Natural killer cell treated with Interleukin-12 subunit alpha and Interleukin-12 subunit beta and Interleukin-15 and Interleukin-18, amount 100 ng/mL, for 72 hours (primary cell): ENCODE measurements at places on chromosomes 2 and 18. TPM values are rescaled to one million over a fixed set of nuclear protein-coding genes. Genes with fewer than 3 reads are reported as not detected.

CNNM4 gene
- total RNA-seq: 7.3 TPM

SLC16A14 gene
- not detected for total RNA-seq

DNA sequence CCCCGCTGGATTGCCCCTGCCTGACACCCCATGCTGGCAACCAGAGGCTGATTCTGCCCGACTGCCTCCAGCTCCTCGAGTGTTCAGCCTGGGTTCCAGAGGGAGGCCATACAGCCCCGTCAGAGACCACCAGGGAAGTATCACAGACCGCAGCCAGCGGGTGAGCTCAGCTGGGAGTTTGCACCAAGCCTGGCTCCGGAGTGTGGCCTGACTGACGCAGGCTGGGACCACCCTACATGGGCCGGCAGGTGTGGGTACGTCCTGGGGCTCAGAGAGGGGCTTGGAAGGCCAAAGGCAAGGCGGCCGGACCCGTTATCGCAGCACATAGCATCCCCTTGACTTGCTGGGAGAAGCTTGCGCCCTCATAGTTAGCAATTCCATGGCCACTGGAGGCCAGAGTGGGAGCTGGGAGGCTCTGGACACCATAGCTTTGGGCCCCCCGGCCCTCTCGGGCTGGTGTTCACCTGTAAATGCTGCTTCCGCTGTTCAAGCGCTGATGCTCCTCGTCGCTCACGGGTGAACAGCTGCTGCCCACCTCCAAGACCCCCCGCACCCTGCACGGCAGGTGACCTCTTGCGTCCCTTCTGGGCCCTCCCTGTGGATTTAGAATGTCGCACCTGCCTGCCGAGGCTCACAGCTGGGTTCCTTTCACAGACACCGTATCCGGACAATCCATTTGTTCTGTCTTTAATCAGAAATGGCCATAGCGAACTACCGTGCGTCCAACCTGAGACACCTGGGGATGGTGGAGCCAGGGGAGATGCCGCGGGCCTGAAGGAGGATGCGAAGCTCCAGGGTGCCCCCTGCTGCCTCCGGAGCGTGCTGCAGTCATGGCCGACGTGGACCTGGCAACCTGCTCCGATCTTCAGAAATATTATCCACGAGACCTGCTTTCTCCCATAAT is 31.2 kb upstream of the SLC66A3 start:
- H3K4me1 ChIP-seq: peaks cover 6% of the 10 kb centered on the region
- DNase-seq: no peak
- H3K27me3 ChIP-seq: peaks cover 4% of the 10 kb centered on the region
- no peak overlapping the region for H3K27ac ChIP-seq

GRCh38 chr2:121947674-121948073 is 192.2 kb downstream of the TSN start:
- no peak overlapping the region for H3K4me3 ChIP-seq
- H3K27ac ChIP-seq: no peak overlapping the region
- no peaks in the 10 kb centered on the region for H3K4me1 ChIP-seq
- H3K36me3 ChIP-seq: no peaks in the 10 kb centered on the region
- H3K27me3 ChIP-seq: peaks cover 3% of the 10 kb centered on the region

GATA6 gene
- not detected for total RNA-seq
